ENCODE measurements at places on chromosomes 13 and 19.

DNA sequence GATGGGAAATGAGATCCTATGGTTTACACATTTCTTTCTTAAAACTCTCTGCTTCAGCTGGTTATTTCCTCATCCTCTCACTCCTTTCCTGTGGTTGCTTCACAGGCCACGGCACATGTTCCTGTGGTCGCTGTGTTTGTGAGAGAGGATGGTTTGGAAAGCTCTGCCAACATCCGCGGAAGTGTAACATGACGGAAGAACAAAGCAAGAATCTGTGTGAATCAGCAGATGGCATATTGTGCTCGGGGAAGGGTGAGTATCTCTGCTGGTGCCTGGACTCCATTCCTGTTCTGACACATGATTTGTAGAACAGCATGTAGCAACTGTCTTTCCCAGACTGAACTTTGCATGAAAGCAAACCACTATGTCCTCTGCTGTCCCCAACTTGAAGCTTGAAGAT is 254.2 kb downstream of the ITGBL1 start:
- peak; percentile 47 for DNase-seq

- DNase-seq: no peak
Observed at GRCh38 chr13:66314911-66315310, 915.2 kb downstream of the PCDH9 start.

- no peak for DNase-seq
Observed at GRCh38 chr19:42248270-42249148, 6.1 kb upstream of the GSK3A start.

DNA sequence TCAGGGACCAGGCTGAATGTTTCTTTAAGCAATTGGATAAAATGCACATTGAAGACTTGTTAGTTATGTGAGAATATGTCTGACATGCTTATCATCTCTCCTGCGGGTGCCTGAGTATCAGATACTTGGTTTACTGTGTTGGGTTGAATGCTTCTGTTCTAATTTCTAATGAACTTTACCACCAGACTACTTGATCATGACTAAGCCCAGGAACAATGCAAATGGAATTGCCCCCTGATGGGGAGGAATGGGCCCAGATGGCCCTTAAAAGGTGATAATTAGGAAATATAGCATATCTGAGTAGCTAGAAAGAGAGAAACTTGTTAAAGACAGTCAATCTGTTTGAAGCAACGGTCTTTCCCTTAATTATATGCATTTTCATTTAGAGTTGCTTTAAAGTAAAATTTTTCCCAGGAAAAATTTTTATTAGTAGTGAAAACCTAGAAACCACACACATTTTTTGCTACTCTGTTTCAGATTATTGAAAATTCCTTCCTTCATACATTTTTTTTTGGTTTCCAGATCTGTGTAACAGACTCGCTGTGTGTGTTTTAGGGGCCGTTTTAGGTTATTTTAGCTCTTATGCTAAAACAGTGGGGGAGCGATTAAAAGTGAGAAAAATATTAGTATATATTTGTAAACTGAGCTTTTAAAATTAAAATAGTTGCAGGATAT is 186.6 kb downstream of the TM9SF2 start:
- peak; percentile 22 for DNase-seq

DNA sequence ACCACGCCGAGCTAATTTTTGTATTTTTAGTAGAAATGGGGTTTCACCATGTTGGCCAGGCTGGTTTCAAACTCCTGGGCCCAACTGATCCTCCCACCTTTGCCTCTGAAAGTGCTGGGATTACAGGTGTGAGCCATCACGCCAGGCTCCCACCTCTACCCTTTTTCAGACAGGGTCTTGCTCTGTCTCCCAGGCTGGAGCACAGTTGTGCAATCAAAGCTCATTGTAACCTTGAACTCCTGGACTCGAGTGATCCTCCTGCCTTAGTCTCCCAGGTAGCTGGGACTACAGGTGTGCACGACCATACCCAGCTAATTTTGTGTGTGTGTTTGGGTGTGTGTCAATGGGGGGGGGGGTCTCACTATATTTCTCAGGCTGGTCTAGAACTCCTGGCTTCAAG is 1.7 kb downstream of the RASGRP4 start:
- DNase-seq: no peak

DNA sequence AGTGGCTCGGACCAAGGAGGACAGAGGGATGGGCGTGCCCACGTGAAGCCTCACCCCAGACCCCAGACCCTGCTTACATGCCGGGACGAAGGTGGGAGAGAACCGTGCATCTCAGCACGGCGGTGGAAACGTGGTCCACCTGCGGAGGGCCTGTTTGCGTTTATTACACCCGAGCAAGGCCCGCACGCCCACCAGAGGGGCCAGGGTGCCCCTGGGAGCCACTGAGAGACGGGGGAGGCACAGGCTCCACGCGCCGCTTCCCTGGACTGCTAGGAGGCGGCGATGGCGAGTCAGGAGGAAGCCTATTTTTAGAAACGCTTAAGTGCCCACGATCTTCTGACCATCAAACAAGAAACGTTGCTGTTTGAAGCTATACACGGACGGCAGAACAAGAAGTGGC is 80.7 kb downstream of the ATP11A start:
- DNase-seq: no peak
